Cardiac ventricle fibroblast (primary cell): ENCODE measurements at places on chromosomes 11 and 22. TPM values are rescaled to one million over a fixed set of nuclear protein-coding genes. Genes with fewer than 3 reads are reported as not detected.

The GSTP1 gene
- total RNA-seq = 422 and 531 TPM in 2 replicates

The DEFB131B gene
- not detected in 2 replicates for total RNA-seq

The IL18BP gene
- total RNA-seq = 1.7 and 9.0 TPM in 2 replicates

The SLC35F2 gene
- 8.3 and 9.1 TPM in 2 replicates for total RNA-seq

The OR56A1 gene
- not detected in 2 replicates for total RNA-seq

The CD3E gene
- not detected in 2 replicates for total RNA-seq

The PGR gene
- total RNA-seq = 0.54 and 2.6 TPM in 2 replicates

The DDX25 gene
- total RNA-seq = not detected in 2 replicates

The PANX2 gene
- 2.6 and 2.7 TPM in 2 replicates for total RNA-seq

The CECR2 gene
- 1.3 and 2.1 TPM in 2 replicates for total RNA-seq

The PTPRCAP gene
- not detected in 2 replicates for total RNA-seq

The SAA4 gene
- total RNA-seq = not detected in 2 replicates

The KRTAP5-8 gene
- total RNA-seq = not detected in 2 replicates

The APOA4 gene
- not detected in 2 replicates for total RNA-seq

The APLP2 gene
- 503 and 525 TPM in 2 replicates for total RNA-seq

The PRSS23 gene
- total RNA-seq = 168 and 173 TPM in 2 replicates

The BTBD18 gene
- not detected in 2 replicates for total RNA-seq

The NCAM1 gene
- 0.05 and 0.06 TPM in 2 replicates for total RNA-seq

The HTR3A gene
- not detected in 2 replicates for total RNA-seq

The MAPK8IP1 gene
- 7.6 and 11.4 TPM in 2 replicates for total RNA-seq

The KCNK4 gene
- total RNA-seq = not detected in 2 replicates

The NLRP14 gene
- 0.05 TPM in 1 of 2 replicates, not detected in the other for total RNA-seq

The NCF4 gene
- total RNA-seq = not detected in 2 replicates

The APOBEC3G gene
- 8.8 and 9.9 TPM in 2 replicates for total RNA-seq

The SLC22A12 gene
- not detected in 2 replicates for total RNA-seq

The GSTT2B gene
- total RNA-seq = 1.4 and 1.8 TPM in 2 replicates

The SPDYC gene
- total RNA-seq = not detected in 2 replicates

The CXCR5 gene
- total RNA-seq = not detected in 2 replicates

The SLC6A5 gene
- not detected in 2 replicates for total RNA-seq

The TMEM45B gene
- total RNA-seq = not detected in 2 replicates

The CBLIF gene
- not detected in 2 replicates for total RNA-seq

The HEPHL1 gene
- total RNA-seq = not detected in 2 replicates

The PC gene
- 28.6 and 29.7 TPM in 2 replicates for total RNA-seq

The FZD4 gene
- 34.6 and 36.8 TPM in 2 replicates for total RNA-seq

The NNMT gene
- total RNA-seq = 895 and 1,011 TPM in 2 replicates

The RTN4R gene
- 0.05 TPM in 1 of 2 replicates, not detected in the other for total RNA-seq

The WT1 gene
- 3.6 and 9.4 TPM in 2 replicates for total RNA-seq

The SLC1A2 gene
- total RNA-seq = 1.7 and 5.1 TPM in 2 replicates

The SLC22A6 gene
- total RNA-seq = not detected in 2 replicates

The TREH gene
- total RNA-seq = not detected in 2 replicates

The CHRDL2 gene
- total RNA-seq = not detected in 2 replicates

The MS4A1 gene
- total RNA-seq = not detected in 2 replicates

The OVCH2 gene
- total RNA-seq = not detected in 2 replicates

The ADM2 gene
- 2.0 and 9.4 TPM in 2 replicates for total RNA-seq

The UBQLN3 gene
- 0.24 TPM in 1 of 2 replicates, not detected in the other for total RNA-seq

The CDC45 gene
- 0.69 and 4.5 TPM in 2 replicates for total RNA-seq

The HIC2 gene
- 1.7 and 2.0 TPM in 2 replicates for total RNA-seq
